ENCODE measurements at places on chromosomes 11 and 22.

DNA sequence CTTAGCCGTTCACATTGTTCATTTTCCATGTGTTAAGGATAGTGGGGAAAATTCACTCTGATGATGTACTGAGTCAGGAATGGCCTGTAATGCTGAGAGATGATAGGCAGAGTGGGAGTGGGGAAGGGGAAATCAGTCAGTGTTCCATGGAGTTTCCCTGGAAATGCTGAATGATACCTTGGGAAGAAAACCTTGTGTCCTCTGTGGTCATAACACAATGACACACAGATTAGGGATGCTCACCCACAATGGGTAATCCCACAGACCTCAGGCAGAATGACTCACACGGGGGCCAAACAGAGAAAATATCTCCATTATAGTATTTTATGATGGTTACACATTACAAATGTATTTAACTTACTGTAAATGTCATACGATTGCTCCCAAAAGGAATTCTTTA is 118.0 kb downstream of the SNX19 start:
- DNase-seq, result no peak

GRCh38 chr11:3810446-3810845 is 2.1 kb downstream of the PGAP2 start:
- DNase-seq, result no peak

- DNase-seq, result no peak
Observed at GRCh38 chr11:76162336-76163288, 43.7 kb downstream of the WNT11 start.

GRCh38 chr11:34448223-34448994 is 9.7 kb downstream of the CAT start:
- DNase-seq, result no peak

DNA sequence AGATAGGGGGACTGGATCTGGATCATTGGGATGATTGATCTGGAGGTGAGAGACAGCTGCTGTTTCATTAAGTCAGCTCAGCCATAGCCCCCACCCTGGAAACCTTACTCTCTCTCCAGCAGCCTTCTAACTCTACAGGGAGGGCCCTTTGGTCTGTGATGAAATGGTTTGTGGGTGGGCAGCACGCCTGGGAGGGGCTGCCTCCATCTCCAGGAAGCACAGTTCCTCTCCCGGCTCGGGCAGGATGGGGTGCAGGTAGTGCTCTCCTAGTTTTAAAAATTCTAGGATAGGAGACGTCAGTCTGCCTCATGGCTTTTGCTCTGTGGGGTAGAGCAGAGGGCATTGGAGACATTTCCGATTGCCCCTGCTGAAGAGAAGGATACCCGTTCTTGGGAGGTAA is 89.7 kb downstream of the CEP164 start:
- no peak for DNase-seq

GRCh38 chr22:27642104-27642800 is 159.3 kb downstream of the MN1 start:
- no peak for DNase-seq

- no peak for DNase-seq
Observed at GRCh38 chr11:129729823-129730222, 85.8 kb upstream of the TMEM45B start.

GRCh38 chr22:29979777-29980321 is 96.9 kb downstream of the MTMR3 start:
- DNase-seq, result no peak

- DNase-seq, result no peak
Observed at GRCh38 chr11:117809236-117810055, 12.4 kb upstream of the DSCAML1 start.

GRCh38 chr22:41239443-41240128 is 1.1 kb downstream of the CHADL start:
- no peak for DNase-seq

- no peak for DNase-seq
Observed at GRCh38 chr11:109512680-109513079, 90.7 kb downstream of the C11orf87 start.

GRCh38 chr11:107011977-107012376 is 6.3 kb downstream of the GUCY1A2 start:
- DNase-seq, result no peak

DNA sequence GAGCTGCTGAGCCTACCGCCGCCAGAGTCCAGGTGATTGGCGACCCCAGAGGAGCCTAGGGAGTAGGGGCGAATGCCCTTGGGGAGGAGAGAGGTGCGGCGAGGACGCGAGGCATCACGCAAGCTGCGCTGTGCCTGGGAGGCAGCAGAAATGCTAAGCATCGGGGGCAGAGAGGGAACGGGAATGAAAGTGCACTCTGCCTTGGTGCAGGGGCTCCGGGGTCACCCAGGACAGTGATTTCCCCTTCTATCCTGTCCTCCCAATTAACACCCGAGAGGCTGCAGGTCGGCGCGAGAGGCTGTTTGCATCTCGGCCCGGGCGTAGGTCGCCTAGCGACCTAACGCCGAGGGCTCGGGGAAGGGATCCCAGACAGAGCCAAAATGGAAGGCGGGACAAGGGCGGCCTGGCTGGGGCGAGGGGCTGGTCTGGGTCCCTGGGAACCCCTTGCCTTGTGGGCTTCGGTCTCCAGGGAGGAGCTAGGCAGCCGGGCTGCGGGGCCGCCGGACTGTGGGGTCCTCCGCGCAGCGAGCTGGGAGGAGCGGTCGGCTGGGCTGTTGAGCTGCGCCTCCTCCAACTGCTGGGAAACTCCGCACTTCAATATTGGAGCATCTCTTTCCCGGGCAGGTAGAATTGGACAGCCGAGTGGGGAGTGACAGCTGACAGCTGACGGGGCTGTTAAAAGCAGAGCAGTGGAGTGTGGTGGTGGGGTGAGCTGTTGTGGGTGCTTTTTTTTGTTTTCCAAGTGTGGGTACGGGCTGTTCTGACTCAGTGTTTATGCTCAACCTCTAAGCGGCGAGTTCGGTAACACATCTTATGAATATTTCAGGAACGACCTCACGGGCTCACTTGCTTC is 657 bp downstream of the ELMOD1 start:
- no peak for DNase-seq

DNA sequence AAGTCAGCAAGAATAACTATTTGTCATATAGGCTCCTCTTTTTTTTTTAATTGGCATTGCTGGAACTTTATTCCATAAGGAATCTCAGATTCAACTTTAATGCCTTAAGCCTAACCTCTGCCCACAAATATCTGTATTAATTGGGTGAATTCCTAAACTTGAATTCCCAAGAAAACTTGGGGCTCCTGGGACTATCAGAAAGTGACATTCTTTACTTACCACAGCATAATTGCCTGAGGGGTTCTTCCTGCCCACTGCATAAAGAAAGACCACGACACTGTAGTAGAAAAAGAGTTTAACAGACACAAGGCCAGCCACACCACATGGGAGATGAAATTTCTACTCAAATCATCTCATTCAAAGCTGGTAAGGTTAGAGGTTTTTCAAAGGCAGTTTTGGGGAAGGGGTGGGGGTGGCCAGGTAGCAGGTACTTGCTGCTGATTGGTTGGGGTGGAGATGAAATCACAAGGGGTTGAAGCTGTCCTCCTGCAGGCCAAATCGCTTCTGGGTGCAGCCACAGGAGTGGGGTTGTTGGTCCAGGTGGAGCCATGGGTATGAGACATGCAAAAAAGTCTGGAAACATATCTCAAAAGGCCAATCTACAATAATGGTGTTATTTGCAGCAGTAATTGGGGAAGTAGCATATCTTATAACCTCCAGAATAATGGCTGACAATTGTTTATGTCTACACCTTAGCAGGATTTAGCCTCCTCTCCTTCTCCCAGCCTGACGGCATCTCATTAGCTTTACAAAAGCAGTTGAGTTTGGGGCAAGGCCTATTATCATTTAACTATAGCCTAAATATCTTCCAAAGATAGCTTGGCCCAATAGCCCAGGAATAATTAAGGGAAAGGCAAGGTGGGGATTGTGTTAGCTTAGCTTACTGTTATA is 4.8 kb upstream of the NLRP10 start:
- DNase-seq, result no peak

DNA sequence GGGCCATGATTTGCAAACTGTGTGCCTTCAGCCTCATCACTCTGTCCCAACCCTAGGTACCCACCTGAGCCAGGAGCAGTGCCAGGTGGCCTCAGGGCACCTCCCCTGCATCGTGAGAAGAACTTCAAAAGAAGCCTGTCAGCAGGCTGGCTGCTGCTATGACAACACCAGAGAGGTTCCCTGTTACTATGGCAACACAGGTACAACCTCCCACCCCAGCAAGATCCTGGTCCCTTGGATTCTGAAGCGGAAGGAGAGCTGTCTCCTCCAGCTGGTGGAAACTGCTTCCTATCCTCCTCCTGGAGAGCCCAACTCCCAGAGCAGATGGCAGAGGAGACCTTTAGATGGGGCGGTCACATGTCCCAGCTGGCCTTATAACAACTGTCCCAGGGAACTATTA is 2.9 kb downstream of the ZP1 start:
- no peak for DNase-seq

- DNase-seq, result no peak
Observed at GRCh38 chr11:119709638-119710346, 19.2 kb downstream of the NECTIN1 start.

GRCh38 chr11:9601876-9602199 is 28.4 kb downstream of the WEE1 start:
- DNase-seq, result no peak

Data from stimulated activated CD8-positive, alpha-beta memory T cell treated with anti-CD3 and anti-CD28 coated beads, Interleukin-2, amount 100 ng/mL, for 48 hours (primary cell).